ENCODE measurements at places on chromosomes 5 and 9.
A peak's percentile ranks its signal among the peaks of the same experiment; 100 is the strongest.

GRCh38 chr5:149410071-149410470, 31.0 kb upstream of the IL17B start:
- no peak for DNase-seq

GRCh38 chr9:133120501-133121197, 391 bp downstream of the RALGDS start:
- no peak for DNase-seq

GRCh38 chr9:87256973-87257372, 240.7 kb upstream of the DAPK1 start:
- no peak for DNase-seq

DNA sequence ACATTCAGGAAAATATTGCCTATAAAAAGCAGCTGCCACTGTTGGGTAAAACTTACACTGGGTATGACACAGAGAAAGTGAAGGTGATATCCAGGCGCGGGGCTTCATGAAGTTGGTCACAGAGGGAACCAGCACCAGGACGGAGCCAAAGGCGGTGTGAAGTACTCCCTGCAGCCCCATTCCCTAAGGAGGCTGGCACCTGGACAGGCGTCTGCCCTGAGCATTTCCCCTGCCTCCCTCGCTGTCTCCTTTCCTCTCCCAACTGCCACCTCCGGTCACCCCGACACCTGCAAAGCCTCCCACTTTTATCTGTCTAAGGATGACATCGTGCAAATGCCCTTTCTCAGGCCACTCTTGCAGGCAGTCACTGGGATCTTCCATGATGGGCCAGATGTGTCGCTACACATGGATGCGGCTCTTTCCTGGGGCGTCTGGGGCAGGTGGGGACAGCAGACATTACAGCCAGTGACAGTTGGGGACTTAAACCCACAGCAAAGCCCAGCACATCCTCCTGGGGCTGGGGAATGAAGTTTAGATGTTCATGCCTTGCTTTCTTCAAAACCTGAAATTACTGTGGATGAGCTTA, 367.7 kb upstream of the IRX4 start:
- no peak for DNase-seq

DNA sequence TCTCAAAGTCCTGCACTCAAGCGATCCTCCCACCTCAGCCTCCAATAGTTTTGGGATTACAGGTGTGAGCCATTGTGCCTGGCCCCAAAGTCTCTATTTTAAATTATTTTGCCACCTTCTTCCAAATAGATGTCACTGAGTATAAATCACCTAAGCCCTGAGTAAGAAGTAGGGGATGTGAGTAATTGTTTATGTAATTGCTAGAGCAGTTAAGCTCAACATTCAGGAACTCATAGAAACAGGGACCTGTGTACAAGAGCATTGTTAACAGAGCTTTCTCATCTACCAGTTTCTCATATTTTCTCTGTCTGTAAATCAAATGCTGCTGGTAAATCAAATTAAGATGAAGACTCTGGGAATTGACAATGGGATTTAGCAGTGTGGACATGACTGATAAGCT, 26.3 kb downstream of the CDK7 start:
- no peak for DNase-seq

GRCh38 chr9:76761448-76761847, 2.8 kb upstream of the PCA3 start:
- DNase-seq = no peak

DNA sequence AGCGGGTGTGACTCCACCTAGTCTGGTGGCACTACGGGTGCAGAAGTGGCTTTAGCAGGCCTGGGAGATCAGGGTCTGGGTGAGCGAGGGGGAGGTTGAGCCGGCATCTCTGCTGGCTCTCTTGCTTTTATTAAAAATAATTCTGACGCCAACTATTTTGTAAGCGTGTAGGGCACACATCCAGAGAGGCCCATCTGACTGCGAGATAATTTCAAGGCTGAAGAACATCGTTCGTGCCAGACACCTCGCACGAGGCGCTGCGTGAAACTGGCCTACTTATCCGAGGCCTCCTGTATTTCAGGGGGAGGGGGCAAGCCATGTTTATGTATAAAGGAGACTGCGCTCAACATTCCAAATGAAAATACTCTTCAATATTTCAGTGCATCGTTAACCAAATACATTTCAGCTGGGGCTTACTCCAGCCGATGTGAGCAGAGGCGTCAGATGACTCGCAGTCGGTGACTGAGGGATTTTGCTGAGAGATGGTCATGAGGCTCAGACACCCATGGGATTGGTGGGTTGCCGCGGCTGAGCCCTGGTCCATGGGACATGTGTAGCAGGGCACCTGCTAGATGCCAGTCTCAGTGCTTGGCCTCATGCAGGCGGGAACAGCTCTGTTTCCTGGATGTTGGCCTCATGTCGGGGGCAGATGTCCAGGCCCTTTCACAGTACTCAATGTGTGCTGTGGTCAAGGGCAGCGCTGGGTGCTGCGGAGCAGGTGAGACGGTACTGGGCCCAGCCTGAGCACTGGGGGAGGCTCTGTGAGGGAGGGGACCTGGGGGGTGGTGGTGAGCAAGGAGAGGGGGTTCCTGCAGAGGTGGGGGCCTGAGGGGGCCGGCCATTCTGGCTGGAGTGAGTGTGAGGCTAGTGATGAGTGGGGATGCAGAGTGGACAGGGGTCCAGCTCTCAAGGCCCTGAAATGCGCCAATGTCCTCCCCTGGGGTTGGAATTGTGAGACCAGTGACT, 201.5 kb downstream of the DAB2IP start:
- DNase-seq = no peak

DNA sequence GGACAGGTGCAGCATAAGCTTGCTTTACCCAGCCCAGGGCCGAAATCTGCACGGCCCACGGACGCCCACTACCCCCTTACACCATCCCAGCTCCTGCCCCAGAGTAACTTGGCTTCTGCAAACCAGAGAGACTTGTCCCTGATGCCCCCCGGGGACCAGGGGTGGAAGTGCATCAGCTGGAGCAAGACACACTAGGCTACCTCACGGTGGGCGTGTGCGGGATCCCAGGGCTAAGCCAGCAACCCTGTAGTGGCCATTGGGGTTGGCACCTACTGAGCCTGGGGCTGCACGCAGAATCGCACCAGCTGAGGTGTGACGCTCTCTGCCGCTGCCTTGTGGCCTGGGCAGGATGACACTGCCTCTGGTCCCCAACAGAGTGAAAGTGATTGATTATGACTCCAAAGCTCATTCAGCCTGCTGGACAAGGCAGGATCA, 6.1 kb upstream of the ZNF79 start:
- DNase-seq = no peak

DNA sequence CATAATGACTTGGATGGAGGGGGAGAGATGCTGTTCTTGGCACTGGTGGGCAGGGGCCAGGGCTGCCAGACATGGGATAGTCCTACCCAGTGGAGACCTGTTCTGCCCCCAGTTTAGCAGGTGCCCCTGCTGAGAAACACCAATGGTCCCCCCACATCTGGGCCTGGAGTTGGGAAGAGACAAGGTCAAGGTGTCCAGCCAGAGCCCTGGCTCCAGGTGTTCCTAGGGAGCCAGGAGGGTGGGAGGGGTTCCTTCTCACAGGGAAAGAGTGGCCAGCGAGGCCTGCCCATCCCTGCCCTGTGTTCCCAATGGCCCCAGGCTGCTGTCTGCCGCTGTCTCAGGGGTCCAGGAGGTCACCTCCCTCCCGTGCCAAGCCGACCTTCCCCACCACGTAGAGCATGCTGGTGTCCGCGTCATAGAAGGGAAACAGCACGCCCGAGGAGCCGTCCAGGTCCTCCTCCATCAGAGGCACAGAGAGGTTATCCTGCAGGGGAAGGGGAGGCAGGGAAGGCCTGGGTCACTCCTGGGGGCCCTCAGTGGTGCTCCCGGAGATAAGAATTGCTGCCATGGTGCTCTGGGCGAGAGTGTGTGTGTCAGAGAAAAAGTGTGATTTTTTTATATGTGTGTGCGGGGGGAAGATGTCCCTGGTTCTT, 11.7 kb upstream of the TRIM14 start:
- DNase-seq = no peak

DNA sequence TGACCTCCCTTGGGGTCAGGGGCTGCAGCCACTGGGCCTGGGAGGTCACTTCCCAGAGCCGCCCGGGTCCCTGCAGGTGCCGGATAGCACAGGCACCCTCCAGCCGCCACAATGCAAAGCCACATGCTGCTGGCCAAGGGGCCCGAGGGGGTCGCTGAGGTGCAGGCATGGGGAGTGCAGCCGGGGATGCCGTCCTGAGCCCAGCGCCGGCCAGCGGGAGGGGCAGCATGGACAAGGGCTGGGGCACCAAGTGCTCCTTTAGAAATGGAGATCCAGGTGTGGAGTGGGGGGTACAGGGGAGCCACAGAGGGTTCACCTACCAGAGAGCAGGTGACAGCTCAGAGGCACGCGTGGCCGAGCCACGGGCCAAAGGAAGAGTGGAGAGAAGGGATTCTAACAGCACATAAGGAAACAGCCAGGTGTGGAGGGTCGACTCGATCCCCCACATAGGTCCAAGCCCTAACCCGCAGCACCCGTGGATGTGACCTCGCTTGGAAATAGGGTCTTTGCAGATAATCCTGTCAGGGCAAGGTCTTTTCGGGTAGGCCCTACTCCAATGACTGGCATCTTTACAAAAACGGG, 24.7 kb downstream of the ZDHHC11B start:
- no peak for DNase-seq

DNA sequence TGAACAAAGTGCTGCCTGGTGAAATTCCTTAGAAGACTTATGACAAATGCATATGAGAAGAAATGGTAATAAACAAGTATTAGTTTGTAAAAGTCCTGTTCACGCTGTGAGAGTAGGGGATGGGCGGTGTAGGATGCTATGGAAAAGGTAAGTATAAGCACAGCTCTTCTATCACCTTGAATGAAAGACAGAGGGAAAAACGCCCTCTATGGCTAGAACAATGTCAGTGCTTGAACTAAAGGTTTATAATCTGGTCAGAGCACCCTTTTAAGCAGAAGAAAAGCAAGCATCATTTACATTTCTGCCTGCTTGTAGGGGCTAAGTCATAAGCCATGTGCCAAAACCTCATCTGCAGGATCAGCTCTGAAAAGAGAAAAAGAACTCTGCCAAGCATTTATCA, 115.2 kb downstream of the LHFPL2 start:
- DNase-seq = no peak

- no peak for DNase-seq
Observed at GRCh38 chr5:14039063-14039462, 94.6 kb upstream of the DNAH5 start.

DNA sequence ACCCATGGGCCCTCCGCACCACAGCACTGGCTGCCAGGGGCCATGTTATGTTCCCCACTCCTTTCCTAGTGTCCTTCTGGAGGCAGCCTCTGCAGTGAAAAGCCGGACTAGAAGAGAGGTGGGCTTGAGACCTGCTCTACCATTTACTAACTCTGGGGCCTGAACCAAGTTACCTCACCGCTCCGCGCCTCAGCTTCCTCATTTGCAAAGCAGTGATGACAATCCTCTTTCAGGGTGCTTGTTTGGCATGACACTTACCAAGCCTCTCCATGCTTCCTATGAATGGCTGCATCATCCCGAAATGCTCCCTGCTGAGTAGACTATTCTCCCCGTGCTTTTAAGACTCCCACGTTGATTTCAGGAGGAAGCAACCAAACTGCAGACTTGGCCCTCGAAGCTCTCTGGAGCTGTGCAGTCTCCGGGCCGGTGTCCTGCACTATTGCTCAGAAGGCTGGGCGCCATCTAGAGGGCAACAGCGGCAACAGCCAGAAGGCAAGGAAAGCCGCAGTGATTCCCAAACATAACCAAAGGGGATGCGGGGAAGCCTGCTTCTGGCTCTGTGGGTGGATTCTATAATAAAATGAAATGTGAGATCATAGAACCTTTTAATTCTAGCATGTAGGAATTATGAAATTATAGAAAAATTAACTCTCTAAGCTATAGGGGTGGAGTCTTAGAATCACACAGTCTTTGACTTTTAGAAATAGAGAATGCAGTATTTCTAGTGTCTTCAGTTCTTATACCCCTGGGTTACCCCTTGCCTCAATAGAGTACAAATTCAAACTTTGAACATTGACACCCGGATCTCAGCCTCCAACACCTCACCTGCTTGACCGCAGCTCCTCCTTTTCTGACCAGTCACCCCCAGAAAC, 599.8 kb upstream of the BRINP1 start:
- DNase-seq = peak; percentile 47

DNA sequence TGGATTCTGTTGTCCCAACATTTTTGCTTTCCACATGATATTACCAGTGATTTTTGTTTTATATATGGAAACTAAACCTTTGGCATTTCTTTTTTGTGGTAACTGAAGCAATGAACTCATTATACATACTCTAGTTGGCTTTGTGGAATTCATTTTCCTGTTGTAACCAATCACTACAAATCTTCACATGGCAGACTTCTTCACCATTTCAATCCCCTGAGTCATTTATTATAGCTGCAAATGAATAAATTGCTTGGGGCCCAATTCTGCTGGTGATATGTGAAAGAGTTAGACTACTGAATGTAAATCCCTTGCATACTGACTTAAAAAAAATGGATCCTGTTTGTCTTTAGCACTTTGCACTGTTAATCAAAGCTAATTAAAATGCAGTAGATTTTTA, 1709.6 kb upstream of the WWC1 start:
- no peak for DNase-seq

- no peak for DNase-seq
Observed at GRCh38 chr5:36158144-36158543, 6.2 kb downstream of the SKP2 start.

GRCh38 chr9:127117801-127118200, 4.6 kb downstream of the ANGPTL2 start:
- no peak for DNase-seq

All from stimulated activated CD4-positive, alpha-beta T cell treated with anti-CD3 and anti-CD28 coated beads, Interleukin-4, amount 100 ng/mL, for 48 hours (primary cell).